ENCODE measurements at places on chromosomes 4 and X.
A peak's percentile ranks its signal among the peaks of the same experiment; 100 is the strongest.

- no peak for DNase-seq
These were observed 209.4 kb upstream of the ANXA3 start for GRCh38 chr4:78342125-78342524.

GRCh38 chr4:28117084-28117682 is 1256.5 kb downstream of the STIM2 start:
- DNase-seq: no peak

DNA sequence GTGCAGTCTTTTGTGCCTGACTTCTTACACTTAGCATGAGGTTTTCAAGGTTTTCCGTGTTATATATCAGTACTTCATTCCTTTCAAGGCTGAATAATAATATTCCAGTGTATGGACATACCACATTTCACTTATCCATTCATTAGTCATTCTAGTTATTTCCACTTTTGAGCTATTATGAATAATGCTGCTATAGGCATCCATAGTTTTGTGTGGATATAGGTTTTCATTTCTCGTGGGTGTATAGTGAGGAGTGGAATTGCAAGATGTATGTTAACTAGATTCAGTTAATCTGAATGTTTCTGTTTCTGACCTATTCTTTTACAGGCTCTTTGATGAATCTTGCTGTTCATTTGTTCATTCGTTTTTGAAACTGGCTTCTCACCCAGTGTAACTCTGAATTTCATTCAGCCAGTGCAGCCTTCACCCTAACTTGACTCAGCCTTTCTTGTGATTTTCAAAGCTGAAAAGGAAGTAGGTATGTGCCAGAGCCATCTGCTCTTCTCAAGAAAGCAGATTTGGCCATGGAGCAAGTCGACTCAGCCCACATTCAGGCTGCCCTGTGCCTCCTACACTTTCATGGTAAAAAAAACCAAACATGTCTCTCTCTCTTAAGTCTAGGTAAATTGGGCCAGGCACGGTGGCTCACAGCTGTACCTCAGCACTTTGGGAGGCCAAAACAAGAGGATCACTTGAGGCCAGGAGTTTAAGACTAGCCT is 56.3 kb upstream of the NOCT start:
- DNase-seq: peak; percentile 62

DNA sequence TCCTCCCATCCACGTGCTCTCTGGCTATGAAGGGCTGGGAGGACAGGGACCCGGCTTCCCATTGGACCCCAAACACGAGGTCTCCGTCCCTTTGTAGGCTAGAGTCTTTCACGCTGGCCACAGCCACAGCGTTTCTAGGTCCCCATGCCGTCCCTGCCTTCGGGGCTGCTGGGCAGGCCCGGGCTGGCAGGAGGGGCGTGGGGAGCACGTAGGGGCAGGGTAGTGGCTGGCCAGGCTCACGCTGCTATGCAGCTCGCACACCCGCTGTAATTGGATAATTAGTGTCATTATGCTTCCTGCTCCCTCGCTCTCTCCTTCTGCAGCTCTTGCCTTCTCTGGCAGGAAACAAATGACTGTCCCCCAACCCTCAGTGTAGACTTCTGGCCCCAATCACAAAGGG is 9.8 kb downstream of the ATP2B3 start:
- DNase-seq: no peak

GRCh38 chrX:115632455-115632854 is 71.5 kb downstream of the PLS3 start:
- DNase-seq: no peak

DNA sequence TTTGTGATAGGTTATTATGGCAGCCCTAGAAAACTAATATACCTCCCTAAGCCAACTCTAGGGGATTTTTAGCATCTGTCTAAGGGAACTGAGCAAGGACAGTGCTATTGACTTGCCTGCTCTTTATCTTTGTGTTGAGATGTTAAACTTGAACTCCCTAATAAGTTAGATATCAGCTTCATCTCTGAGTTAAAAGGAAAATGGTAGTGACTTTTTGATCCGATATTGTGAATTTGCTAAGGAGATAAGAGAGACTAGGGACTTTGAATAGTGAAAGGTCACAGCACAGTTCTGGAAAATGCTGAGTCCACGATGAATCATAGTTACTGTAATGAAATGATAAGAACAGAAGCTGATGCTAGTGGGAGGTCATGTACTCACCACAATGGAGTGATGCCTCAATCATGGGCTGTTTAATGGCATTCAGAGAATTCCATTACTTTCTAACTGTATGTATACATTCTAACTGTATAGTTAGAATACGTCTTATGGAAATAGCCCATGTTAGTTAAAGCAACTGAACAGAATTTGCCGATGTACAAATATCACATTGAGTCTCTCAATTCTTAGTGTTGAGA is 147.2 kb downstream of the GLRA3 start:
- no peak for DNase-seq

DNA sequence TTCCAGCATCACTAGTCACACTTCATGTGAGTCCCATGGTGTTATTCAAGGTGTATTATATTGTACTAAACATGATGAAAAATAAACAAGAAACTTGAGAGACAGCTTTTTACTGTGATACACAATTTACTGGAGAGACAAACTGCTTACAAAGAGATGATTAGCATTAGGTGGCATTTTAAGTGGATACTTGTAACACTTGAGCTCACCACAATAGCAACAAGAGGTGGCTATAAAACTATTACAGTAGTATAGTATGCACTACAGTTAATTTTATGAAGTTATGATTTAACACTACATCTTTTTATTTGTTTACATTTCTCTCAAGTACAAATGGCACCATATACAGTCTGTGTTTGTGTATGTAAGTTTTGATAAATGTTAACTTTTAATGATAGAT is 246.6 kb downstream of the PARM1 start:
- DNase-seq: no peak

DNA sequence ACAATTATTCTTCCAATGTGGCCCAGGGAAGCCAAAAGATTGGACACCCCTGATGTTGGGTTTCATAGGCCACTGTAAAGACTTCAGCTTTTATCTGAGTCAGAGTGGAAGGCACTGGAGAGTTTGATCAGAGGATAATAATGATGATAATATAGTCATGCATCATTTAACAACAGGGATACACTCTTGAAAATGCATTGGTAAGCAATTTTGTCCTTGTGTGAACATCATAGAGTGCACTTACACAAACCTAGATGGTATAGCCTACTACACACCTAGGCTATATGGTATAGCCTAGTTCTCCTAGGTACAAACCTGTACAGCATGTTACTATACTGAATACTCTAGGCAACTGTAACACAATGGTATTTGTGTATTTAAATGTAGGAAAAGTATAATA is 70.5 kb downstream of the COQ2 start:
- DNase-seq: no peak

DNA sequence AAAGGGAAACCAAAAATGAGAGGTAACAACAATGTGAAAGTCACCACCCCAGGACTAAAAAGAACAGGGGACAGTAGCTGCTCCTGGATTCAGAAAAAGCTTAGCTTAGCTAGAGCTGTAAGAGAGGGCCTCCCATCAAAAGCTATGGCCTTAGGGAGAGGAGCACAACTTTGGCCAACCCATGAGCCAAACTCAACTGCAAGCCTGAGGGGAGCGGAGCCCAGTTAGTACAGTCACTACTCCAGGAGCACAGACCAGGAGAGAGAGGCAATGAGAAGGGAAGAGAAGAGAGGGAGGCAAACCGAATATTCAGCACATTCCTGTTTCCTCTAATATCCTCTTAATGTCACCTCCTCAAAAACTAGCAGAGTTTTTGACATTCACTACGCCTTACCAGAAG is 917.1 kb upstream of the INTU start:
- DNase-seq: no peak

- DNase-seq: no peak
These were observed 169.2 kb upstream of the RBPJ start for GRCh38 chr4:26151615-26152014.

DNA sequence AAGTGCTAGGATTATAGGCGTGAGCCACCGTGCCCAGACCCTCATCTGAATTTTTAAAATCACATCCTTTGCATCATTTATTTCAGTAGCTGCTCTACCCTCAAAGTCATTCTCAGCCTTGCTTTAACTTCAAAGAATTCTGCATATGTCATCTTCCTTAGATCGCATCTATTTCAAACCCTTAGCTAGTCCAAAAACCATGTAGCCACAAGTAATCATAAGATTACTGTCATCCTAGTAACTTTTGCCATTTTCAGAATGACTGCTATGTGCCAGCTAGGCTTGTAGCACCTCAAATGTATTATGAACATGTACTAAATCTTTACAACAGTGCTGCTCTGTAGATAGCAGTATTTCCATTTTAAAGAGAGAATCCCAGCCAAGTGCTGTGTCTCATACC is 45.5 kb upstream of the KLF3 start:
- no peak for DNase-seq

DNA sequence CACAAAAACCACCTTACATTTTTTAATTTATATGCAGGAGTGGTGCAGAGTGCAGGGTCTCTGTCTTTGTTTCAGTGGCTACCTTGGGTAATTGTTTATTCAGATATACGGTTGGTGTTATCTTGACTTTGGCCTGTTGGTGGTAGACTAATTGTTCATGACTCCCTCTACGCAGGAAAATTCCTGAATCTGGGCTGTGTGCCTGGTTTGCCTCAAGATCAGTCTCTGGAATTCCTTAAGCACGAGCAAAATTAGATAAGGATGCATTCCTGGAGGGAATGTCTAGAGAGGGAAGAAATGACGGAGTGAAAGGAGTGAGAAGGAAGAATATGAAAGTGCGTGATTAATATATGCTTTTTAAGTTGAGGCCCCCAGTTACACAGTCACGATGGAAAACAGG is 576.9 kb upstream of the PCDH10 start:
- DNase-seq: no peak

DNA sequence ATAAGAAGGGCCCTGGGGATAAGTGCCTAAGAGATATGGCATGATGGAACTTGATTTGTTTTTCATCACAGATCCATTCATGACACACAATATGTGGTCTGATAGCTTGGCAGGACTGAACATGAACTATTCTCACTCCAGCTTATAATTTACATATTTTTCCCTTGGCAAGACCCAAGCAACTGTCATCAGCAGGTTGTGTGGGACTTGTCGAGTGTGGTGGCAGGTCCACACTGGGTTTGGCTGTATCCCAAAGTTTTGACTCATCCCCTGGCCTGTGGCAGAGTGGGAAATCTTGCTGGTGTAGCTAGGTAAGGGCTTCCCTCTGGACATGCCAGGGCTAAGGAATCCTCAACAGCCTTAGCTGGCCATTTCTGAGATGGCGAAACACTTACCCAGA is 81.0 kb upstream of the STIM2 start:
- no peak for DNase-seq

- no peak for DNase-seq
These were observed 470.6 kb upstream of the GALNTL6 start for GRCh38 chr4:171342646-171343045.

- no peak for DNase-seq
These were observed 668.1 kb upstream of the CPEB2 start for GRCh38 chr4:14334166-14334565.

GRCh38 chr4:36966756-36967460 is 277.6 kb upstream of the NWD2 start:
- no peak for DNase-seq

DNA sequence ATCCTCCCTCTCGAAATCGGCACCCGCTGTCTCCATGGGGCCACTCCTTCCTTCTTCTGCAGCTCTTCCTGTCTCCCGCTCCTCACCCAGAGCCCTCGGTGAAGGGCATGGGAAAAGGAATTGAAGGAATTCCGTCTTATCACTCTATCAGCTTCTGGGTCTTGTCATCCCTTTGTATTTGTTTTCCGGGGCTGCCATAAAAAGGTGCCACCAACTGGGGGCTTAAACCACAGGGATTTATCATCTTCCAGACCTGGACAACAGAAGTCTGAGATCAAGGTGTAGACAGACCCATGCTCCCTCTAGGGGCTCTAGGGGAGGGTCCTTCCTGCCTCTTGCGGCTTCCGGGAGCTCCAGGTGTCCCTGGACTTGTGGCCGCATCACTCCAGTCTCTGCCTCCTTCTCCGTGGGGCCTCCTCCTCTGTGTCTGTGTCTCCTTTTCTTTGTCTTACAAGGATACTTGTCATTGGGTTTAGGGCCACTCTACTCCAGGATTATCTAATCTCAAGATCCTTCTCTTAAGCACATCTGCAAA is 24.0 kb downstream of the CD99 start:
- no peak for DNase-seq

- peak; percentile 8 for DNase-seq
These were observed 902 bp upstream of the LARP1B start for GRCh38 chr4:128060121-128060698.

DNA sequence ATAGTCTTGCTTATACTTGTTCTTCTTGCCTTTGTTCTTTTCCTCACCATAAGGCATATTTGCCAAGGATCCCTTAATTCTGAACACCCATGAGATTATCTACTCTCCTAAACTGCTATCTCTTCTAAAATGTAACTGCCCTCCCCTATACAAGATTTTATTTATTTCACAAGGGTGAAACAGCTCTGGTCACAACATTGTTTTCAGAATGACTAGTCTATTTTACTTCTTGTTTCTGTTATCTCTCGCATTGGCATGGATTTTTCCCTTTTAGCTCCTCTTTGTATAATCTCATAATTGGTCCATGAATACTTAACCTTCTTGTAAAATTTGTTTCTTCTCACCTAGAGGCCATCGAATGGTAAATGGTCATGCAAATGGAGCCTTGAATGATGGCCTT is 17.2 kb upstream of the COL25A1 start:
- DNase-seq: peak; percentile 3

DNA sequence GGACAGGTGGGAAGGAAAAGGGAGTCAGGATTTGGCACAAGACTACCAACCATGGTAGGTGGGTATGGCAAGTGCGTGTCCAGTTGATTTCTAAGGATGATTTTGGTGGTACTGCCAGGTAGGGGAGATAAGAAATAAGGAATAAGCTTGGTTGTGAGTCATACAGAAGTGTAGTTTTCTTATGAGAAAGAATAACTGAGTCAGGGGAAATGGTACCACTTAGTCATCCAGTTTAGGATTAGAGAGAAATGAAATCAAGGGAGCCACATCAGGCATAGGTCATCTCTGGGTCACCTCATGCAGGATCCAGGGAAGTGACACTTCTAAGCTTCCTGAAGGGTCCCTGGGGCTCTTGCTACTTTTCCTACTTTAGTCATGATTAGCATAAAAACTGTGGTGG is 107.1 kb upstream of the C1GALT1C1 start:
- DNase-seq: no peak

- no peak for DNase-seq
These were observed 160.4 kb downstream of the SHROOM3 start for GRCh38 chr4:76595435-76595834.

- DNase-seq: no peak
These were observed 39.1 kb upstream of the MBTPS2 start for GRCh38 chrX:21800344-21800770.

DNA sequence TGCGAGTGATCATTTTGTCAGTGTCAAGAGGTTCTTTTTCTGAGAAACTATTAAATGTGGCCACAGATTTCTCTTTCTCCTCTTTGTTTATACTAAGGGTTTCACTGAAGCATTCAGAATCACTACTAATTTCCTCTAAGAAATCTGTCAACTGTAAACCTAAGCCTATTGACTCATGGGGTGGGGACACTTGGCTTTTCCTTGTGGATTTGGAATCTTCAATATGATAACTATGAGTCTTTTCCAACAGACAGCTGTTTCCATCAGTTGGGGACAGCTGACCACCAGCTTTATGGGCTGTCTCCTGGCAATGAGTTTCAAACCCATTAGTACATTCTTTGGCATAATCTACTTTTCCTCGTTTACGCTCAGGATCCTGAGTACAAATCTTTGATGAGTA is 13.8 kb downstream of the PGRMC1 start:
- DNase-seq: no peak
